Naive thymus-derived CD4-positive, alpha-beta T cell (primary cell): ENCODE measurements at places on chromosomes 11 and 22.

DNA sequence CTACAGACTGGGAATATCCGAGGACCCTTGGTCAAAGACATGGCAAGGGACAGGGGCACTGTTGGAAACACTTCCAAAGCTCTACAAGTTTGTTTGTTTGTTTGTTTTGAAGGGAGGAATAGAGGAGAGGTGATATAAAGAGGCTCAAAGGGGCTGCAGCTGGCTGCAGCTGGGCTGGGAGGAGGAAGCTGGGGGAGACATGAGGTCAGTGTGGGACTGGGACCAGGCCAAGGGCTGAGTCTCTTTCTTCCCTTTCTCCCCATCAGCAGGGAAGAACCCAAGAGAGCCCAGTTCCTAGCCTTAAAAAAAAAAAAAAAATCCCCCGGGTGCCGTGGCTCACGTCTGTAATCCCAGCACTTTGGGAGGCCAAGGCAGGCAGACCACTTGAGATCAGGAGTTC lies 5.0 kb downstream of the RHOG start:
- DNase-seq: no peak

- DNase-seq: no peak
These were observed 17.5 kb upstream of the TEF start for GRCh38 chr22:41364233-41364632.

DNA sequence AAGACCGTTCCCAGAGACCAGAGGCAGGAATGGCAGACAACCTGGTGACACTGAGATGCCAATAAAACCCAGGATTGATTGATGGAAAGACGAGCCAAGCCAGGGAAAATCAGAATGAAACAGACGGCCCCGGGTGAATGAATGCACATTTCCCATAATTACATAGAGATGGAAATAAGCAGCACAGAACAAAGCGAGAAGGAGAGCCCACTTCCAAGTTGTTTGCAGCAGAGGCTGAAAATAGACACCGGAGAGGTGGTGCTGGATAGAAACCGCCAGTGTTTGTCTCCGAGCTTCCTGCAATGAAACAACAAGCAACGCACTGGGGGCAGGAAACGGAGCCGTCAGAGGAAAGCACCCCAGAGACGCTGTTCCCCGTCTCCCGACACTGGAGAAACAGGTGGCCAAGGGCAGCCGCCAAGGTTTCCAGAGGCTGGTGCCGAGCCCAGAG lies 406.8 kb downstream of the SHANK2 start:
- no peak for DNase-seq

DNA sequence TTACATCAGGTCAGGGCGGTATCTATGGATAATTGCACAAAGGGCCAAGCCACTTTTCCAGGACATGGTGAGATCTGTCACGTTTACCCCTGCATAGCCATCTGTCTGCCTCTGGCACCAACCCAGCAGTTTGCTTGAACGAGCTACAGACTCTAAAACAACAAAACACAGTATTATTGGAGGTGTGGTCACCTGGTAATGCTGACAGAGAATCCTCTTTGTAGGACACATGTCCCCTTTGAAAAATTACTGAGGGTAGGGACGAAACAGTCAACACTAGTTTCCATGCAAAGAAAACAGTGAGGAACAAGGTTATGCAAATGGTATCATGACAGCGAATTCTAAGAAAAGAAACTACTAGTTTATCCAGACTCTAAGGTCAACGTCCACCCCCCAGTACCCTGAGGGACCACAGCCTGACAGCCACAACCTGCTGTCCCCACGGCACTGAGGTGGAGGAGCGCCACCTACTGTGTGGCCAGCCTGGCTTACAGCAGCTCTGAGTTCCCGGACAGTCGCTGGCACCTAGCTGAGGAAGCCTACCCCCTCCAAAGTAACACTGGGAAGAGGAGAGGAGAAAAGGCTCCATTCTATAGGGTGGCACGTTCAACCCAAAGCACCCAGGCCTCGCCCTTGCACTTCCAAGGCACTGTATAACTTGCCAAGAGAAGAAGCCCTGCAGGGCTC lies 117.4 kb upstream of the BID start:
- no peak for DNase-seq

- no peak for DNase-seq
These were observed 95.5 kb upstream of the AMOTL1 start for GRCh38 chr11:94672636-94673035.

- no peak for DNase-seq
These were observed 5.5 kb downstream of the PHRF1 start for GRCh38 chr11:581752-582151.

DNA sequence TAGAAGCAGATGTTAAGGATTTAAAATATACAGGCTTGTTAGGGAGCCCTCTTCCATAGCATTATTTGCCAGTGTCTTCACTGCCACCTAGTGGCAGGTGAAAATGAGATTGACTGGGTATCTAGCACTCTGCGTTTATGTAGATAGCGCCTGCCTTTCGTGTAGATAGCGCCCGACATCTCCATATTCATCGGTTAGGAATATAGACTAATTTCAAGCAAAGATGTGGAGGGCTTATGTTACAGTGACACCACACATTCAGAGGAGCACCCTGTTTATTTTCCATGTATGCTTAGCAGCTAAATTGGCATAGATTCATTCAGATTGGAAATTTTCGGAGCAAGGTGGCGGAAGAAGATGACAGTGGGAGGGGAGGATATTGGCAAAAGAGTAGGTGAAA lies 72.0 kb downstream of the SLC5A12 start:
- DNase-seq: no peak

GRCh38 chr22:23403720-23404688 lies 176.1 kb downstream of the IGLL1 start:
- DNase-seq: no peak

DNA sequence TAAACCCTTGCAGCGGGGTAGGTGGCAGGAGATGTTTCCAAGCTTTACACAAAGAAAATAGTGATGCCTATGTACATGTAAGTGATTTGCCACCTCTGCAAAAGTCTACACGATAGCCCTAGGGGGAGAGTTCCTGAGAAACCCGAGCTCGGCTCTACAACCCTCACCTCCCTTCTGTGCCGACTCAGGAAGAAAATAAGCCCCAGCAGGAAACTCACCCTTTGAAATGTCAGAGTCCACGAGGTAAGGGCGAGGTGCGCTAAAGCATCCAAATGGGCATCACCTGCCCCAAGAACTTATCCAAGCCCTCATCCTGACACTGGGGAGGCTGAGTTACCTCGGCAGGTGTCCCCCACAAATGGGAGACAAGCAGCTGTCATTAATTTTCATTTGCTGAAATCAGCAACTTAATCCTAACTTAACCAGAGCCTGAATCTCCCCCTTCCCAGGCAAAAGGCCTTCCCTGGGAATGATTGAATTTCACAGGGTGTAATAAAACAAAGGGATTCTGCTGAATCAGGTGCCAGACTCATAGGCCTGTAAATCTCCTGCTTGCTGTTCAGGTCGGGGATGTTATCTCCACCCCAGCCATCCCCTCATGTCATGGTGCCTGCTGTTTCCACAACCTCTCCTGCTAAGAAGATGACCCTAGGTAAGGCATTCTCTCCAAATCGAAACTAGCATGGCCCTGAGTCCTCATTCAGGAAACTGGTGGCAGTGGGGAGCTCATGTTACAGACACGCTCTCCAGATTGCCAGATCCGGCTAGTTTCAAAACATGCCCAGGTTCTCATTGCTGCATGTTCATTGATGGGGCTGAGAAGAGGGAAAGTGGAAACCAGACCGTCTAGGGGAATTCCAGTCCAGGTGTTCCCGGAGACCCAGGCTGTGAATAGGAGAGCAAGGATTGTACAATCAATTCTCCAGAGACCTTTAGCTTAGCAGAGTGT lies 105.3 kb upstream of the KIRREL3 start:
- DNase-seq: no peak

- DNase-seq: no peak
These were observed 70.4 kb upstream of the MTMR2 start for GRCh38 chr11:95994329-95994728.

DNA sequence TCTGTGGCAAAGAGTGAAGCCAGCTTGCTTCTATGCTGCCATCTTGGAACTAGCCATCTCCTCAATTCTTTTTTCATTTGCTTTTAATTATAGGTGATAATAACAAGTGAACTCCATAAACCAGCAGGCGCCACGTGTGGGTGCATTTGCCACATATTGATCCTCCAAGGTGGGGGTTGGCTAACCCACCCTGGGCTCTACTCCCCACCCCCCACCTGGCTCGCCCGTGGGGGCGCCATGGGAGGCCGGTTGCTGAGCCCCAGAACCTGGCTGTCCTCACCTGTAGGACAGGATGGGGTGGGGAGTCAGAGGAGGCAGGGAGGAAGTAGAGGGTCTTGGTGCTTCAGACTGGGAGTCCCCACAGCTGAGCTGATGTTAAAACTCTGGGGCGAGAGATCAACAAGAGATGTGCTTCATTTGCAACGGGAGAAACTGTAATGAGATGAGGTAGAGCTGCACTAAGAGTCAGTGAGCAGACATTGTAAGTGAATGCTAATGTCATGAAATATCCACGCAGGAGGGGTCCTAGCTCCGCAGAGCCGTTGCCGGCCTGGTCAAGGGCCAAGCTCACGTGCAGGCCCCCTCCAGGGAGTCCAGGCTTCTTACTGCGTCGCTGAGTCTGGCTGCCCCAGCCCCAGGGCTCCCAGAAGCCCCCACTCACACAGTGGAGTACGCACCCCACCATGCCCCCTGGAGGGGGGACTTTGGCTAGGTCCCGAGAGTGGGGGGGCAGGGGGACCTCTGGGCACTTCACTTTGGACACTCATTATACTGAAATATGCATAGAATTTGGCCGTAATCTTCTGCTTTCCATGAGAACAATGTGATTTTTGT lies 59.4 kb downstream of the BRD1 start:
- no peak for DNase-seq

- no peak for DNase-seq
These were observed 62.6 kb upstream of the RASD2 start for GRCh38 chr22:35477911-35478582.

DNA sequence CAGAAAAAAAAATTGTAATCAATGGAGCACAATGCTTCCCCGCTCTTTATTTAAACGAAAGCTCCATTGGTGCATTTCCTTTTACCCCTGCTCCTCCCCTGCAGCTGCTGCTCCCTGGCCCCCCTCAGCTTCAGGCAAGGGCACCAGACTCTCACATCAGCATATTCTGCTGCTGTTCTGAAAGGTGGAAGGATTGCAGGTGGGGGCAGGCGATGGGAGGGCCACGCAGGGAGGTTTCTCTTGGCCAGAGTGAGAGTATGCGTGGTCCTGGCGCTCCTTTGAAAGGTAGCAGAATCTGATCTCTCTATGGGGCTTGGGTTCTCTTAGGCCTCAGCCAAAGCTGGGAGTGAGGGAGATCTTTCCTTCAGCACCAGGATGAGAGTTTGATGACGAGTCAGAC lies 240.9 kb upstream of the CADM1 start:
- DNase-seq: no peak

GRCh38 chr11:12914400-12914912 lies 94.7 kb upstream of the RASSF10 start:
- no peak for DNase-seq

DNA sequence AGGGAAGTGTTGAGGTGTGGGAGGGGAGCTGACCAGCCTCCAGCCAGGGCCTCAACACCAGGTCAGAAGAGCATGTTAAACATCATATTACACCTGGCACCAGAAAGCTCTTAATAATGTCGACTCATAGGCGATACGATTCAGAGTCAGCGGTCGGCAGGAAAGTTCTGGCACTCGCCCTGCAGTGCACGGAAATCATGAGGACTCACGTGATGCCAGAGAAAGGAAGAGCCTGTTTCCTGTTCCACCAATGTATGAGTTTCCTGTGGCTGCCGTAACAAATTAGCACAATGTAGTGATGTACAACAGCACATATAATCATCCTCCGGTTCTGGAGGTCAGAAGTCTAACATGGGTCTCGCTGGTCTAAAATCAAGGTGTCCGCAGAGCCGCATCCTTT lies 198.8 kb downstream of the BARX2 start:
- DNase-seq: no peak

DNA sequence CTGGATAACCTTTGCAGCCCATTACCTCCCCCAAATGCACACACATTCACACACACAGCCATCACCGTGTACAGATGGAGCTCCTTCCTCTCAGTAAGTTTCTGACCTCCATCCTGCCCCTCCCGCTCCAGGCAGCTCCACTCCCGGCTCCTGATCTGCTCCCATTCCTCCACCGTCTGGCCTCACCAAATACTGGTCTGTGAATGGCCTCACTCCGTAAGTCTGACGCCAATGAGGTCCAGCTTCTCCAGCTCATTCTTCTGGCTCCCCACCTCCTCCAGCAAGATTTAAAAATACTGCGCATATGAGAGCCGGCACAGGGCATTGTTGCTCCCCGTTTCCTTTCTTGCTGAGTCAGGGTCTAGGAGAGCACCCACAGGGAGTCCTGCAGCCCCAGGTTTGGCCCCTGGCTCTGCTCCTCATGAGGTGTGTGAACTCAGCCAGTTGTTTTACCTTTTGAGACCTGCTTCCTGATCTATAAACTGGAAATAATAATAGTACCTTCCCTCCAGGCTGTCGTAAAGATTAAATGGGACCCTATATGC lies 14.0 kb upstream of the TUB start:
- DNase-seq: no peak

DNA sequence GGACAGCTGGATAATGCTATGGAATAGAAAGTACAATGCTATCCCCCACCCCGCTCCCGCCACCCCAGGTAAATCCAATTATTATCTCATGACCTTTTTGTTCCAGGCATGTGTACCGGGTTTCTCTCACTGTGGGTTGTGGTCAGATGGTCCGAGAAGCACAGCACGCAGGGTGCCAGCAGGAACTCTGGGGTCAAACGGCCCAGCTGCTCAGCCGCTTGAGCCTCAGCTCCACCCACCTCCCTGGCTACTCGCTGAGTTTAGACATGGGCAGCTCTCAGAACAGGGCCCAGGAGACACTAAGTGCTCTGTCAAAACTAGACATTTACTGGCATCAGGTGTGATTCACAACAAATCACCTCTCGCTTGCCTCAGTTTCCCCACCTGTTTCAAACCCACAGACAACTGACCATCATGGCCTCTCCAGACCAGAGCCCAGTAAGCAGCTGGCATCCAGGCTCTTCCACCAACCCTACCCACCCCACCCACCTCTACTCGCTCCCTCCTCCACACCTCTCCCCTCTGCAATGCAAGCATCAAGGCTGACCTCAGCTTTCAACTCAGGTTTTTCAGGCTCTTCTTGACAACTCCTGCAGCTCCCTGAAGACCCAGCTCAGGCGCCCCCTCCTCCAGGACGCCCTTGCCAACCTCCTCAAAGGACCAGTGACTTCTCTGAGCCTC lies 13.0 kb upstream of the MFNG start:
- DNase-seq: no peak

DNA sequence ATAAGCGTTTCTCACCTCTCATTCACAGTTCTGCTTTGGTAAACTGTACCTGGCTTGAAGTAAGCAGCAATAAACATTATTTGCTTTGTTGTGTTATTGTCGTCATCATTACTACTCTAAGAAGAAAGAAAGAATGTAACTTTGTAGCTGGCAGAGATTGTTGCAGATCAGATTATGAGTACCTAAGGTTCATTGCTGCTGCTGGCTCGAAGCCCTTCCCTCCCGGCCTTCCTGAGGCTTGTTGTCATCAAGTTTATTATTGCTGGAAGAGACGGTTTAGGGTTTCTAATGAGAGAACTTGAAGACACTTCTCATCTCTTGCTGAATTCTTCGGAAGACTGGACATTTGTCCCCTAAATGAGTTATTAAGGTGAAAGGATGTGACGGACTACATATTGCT lies 101.3 kb downstream of the GRAMD1B start:
- no peak for DNase-seq

- no peak for DNase-seq
These were observed 90.0 kb upstream of the PRR5 start for GRCh38 chr22:44611880-44612496.
